ENCODE measurements at places on chromosomes 1 and 21.

DNA sequence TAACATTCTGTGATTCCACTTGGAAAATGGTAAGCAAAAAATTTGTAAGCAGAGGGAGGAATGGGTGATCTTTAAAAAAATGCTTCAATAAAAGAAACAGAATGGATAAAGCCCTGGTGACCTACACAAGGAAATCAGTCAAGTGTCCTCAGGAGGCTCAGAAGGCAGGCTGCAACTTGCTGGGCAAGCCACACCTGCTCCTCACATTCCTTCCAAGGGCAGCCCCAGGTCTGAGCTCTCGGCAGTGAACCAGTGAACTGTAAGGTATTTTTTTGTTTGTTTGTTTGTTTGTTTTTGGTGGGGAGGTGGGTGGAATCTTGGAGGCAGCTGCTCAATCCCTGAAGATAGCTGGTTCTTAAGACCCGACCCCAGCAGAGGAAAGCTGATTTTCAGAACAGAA lies 4.4 kb downstream of the TACSTD2 start:
- no peak for DNase-seq

GRCh38 chr1:11875094-11875493 lies 16.3 kb upstream of the NPPB start:
- no peak for DNase-seq

DNA sequence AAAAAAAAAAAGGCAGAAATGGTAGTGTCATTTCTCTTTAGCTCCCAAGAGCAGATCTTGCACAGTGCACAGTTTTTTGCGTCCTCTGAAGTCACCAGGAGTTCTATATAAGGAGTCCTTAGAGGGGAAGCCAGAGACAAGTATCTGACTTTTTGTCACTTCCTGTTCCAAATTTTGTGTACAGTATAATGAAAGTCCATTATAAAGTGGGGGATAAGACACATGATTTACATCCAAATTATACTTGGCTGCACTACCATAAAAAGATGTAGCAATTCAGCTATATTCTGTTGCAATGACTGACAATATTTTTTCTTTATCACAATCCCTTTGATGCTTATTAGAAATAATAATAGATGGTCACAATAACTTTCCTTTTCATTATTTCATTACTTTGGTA lies 1276.9 kb upstream of the ADGRL2 start:
- DNase-seq: no peak

GRCh38 chr1:183227422-183228346 lies 41.6 kb downstream of the LAMC2 start:
- DNase-seq: peak; percentile 35

GRCh38 chr21:37281993-37282392 lies 14.9 kb upstream of the VPS26C start:
- no peak for DNase-seq

DNA sequence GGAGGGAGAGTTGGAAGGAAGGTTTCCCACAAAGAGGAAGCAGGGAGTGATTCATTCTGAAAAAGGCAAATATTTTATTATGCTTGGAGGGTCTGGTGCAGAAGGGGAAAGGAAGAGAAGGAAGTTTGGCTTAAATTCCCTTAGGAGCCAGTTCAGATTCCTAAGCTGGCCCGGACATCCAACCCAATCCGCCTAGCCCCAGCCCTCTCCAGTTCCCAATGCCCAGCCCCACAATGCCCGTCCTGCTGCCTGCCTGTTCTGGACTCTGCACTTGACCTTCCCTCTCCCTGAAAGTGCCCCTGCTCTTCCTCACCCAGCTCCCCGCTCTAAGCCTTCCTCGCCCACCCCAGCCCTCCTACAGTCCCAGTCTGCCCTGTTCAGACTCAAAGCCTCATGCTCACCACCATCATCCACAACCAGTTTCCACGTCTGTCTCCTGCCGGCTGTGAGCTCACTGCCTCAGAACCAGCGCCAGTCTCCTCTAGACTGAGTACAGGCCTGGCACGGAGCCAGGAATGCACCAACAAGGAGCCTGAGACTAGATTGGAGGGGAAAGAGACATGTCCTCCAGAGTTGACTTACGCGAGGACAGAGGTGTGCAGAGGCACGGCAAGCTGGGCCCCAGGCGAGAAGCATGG lies 18.9 kb downstream of the CAPN2 start:
- no peak for DNase-seq

GRCh38 chr1:54396261-54396933 lies 9.8 kb downstream of the SSBP3 start:
- no peak for DNase-seq

DNA sequence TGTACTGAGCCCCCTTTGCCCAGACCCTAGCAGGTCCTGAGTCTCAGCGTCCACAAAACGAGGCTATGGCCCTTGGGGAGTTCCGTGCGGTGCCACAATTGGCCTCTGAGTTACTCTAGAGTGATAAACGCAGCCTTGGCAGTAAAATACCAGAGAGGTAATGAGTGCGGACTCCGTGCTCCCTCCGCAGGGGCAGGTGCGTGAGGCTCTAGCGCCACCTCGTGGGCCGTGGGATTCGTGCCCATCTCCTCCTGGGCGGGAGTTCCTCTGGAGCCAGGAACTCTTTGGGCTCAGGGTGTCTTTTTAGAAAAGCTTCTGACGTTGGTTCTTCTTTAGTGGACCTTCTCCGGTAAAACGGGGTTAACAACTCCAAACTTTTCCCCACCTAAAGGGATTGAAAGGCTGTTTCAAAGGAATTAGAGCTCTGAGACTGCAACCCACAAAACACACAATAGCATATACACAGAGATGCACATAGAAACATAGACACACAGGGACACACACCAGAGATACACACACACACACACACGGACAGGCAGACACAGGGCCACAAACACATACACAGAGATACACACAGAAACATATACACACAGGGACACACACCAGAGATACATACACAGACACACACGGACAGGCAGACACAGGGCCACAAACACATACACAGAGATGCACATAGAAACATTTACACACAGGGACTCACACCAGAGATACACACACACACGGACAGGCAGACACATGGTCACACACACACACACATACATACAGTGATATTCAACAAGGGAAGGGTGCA lies 99.4 kb downstream of the KCNJ15 start:
- peak; percentile 77 for DNase-seq

DNA sequence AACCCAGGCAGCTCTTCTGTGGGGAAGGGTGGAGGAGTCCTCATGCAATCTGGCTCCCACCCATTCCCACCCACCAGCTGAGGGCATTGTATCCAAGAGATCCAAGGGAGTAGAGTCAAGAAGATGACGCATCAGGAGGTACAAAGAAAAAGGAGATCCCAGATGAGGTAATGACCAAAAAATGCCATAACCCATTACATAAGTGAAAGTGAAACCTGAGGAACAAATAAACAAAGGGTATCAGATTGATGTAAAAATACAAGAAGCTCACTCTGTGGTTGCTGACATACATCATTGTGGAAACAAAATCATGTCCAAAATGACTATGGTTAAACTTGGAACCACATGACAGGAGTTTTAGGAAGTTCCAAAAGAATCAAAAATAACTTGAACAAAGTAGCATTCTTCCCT lies 42.5 kb downstream of the CCN1 start:
- DNase-seq: no peak

All from activated T-cell treated with anti-CD3 and anti-CD28 coated beads, Interleukin-2, amount 50 U/mL, for 1 hour (primary cell).